ENCODE measurements at places on chromosomes 6 and 20.

- no peak for DNase-seq
These were observed 6.3 kb upstream of the SIRPG start for GRCh38 chr20:1663917-1664316.

DNA sequence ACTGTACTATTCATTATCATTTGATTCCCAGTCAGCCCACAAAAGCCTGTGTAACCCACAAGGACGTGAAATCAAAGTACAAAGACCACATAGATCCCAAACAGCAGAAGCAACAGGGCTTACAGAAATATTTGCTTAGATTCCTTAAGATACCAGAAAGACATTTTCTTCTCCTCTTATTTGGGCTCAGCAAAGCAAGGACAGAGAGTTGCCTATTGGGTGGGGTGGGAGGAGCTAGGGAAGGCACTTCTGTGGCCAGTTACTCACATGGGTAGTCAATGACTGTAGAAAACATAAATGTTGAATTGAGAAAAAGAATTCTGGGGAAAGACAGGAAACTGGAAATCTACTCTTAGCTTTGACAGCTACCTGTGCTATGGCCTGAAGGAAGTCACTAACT, 19.8 kb downstream of the PDE7B start:
- DNase-seq: no peak

GRCh38 chr6:109241199-109241598, 141.1 kb downstream of the CD164 start:
- no peak for DNase-seq

DNA sequence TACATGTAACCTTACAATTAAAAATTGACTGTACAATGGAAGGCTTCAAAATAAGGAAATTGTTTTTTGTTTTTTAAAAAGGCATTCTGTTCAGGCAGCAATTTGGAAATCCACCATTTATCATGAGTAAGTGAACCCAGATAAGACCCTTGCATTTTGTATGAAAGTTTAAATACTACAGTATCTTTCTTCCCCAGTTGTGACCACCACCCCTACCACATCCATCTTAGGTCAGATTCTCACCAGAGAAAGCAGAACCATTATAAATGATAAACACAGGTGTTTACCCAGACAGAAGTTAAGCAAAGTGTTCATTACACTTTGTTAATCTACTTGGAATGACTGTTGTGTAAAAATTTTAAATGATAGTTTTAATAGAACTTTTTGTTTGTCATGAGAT, 20.2 kb downstream of the SENP6 start:
- DNase-seq: no peak

GRCh38 chr6:42017021-42017643, 33.2 kb upstream of the TAF8 start:
- no peak for DNase-seq

DNA sequence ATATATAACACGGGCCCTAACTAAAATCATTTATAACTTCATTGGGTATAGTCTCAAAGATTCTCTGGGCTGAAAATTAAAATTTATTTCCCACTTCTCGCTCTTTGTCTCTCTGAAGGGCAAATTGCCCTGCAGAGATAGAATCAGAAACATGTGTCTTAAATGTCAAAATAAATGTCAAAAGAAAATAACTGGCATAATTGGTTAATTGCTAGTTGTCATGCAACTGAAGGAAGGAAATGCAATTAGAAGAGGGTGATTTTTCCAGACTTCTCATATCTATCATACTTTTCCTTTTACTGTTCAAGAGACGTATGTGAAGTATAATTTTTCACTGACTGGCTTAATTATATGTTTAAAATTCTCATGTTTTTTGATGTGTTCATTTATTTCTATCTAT, 80.3 kb upstream of the HMGCLL1 start:
- no peak for DNase-seq

- no peak for DNase-seq
These were observed 264.5 kb upstream of the BMP2 start for GRCh38 chr20:6502999-6503398.

Data from pancreas (tissue), 10 donors.